ENCODE measurements at places on chromosomes 4 and X.

- DNase-seq: no peak
Observed at GRCh38 chr4:179124957-179125356, 1682.7 kb upstream of the AGA start.

GRCh38 chr4:152693871-152694270 is 14.1 kb upstream of the TMEM154 start:
- no peak for DNase-seq

- no peak for DNase-seq
Observed at GRCh38 chr4:78131403-78131802, 74.3 kb downstream of the FRAS1 start.

DNA sequence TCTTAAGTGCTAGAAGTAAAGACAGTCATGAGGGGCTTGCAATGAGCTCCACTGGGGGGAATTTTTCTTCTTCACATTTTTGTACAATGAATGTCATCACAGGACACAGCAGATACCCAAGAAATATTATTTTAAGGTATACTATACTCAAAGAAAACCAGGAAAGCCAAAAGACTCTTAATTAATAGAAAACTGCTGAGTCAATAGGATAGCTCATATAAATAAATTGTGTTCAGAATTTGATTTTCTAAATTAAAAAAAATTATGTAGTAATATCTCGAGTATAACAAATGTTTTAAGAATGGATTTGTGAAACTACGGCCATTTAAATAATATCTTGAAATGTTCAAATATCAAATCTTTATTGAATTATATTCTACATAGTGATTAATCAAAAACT is 25.7 kb upstream of the CXCL8 start:
- no peak for DNase-seq

GRCh38 chr4:183798301-183799253 is 106.5 kb upstream of the STOX2 start:
- no peak for DNase-seq

DNA sequence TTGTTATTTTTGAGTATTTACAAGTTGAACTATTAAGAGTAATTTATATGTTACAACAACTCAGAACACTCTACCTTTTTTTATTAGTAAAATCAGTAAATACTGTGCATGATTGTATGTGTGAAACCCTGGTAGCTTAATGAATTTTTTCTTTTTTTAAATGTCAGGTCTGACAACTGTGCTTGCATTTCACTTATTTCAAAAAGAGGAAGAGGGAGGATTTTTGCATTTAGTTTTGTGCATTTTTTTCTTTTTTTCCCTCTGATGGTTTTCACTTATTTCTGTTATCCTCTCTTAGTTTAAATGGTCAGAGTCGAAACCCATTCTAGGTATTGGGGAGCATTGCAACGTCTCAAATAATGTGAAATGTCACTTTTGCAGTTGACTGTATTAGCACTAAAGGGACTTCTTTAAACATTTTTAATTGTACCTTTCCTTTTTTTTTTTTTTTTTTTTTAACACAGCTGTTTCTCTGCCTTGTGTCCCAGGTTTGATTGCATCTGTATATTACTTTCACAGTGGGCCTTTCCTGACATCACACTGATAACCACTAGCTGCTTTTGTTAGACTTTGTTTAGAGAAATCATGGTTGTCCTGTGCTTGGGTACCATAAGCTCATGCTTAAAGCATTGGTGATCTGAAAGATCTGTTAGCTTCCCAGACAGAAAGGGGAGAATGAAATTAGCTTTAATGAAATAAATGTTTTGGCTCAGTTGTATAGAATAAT is 28.5 kb downstream of the MOB1B start:
- no peak for DNase-seq

- no peak for DNase-seq
Observed at GRCh38 chrX:15127010-15127409, 142.9 kb downstream of the ASB9 start.

DNA sequence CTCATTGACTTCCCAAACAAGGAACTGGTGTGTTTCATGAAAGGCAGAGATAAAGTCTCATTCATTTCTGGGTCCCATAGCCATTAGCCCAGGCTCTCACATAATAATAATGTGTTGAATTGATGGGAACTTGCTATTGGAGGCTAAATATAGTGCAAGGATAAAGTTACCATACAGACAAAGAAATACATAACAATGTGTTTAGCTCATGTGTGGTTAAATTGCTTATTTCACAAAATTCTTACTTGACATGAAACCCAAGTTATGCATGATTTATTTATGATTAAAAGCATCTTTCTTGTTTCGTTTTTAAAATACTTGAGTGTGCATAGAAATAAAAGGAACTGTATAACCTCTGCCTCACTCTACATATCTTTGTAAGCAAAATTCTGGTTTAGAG is 37.3 kb upstream of the LPAR4 start:
- DNase-seq: no peak

DNA sequence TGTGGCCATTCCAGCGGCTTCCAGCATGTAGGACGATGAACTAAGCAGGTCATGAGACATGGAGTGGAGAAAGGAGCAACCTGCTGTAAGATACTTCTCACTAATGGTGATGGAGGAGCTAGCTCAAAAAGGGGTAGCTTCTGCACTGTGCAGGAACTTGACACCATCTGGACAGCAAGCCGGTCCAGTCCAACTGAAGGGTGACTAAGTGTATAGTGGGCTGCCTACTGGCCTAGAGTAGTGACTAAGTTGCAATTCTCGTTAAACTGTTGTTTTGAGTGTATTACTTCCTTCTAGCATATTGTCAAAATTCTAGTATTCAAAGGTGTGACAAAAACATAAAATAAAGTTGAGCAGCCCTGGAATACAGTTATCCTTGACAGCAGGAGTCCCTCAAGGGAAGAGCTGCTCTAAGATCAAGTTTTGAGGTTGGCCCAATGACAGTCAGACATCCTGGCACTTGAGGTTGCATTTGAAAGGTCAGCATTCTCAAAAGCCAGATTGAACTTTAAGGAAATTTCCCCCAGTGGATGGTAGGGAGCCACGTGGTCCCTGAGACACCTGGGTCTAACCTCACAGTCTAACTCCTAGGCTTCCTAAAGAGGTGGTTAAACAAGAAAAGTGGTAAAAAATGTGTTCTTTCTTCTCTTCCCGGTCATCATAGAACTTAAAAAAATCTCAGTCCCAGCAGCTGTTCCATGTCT is 8.0 kb downstream of the CETN2 start:
- DNase-seq: no peak

- DNase-seq: no peak
Observed at GRCh38 chrX:41870719-41871151, 52.6 kb downstream of the CASK start.

DNA sequence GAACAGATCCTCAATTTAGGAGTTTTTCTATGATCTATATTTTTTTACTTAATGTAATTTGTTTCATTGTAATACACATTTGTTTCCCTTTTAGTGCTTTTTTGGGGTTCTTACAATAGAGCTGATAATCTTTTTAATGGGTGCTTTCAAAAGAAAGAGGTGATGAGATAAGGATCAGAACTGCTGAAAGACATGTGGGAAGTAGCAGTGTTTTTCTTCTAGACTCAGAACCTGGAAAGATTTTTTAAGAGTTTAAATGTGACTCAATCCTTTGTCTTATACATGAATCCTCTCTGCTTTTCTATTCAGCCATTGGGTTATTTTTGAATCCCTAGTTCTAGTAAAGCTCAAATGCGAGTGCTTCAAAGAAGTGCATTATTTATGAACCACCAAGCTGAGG is 25.6 kb downstream of the UCHL1 start:
- no peak for DNase-seq

DNA sequence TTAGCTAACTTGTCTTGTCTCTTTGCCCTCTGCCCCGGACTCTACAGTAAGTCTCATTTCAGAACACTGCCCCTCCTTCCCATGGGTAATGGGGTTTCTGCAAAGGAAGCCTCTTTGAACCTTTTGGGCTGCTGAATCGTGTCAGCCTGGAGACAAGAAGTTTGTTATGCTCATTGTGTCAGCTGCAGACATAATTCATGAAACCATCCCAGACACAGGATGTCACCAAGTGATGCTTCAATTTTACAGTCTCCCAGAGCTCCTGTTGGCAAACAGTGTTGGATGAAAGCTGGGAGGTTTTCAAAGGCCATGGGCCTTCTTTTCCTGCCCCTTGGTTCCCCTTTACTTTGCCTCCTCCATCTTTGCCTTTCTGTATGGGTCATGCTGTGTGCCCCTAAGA is 223.1 kb upstream of the TAPT1 start:
- DNase-seq: no peak

All from activated naive CD4-positive, alpha-beta T cell treated with anti-CD3 and anti-CD28 coated beads, Interleukin-2, amount 50 U/mL, for 16 hours (primary cell).